ENCODE measurements at places on chromosomes 1 and 21.

- no peak for DNase-seq
These were observed 149.4 kb upstream of the COL6A1 start for GRCh38 chr21:45831991-45832740.

GRCh38 chr1:7002728-7003127, 217.5 kb downstream of the CAMTA1 start:
- DNase-seq = no peak

GRCh38 chr1:246966502-246966901, 34.8 kb upstream of the AHCTF1 start:
- no peak for DNase-seq

DNA sequence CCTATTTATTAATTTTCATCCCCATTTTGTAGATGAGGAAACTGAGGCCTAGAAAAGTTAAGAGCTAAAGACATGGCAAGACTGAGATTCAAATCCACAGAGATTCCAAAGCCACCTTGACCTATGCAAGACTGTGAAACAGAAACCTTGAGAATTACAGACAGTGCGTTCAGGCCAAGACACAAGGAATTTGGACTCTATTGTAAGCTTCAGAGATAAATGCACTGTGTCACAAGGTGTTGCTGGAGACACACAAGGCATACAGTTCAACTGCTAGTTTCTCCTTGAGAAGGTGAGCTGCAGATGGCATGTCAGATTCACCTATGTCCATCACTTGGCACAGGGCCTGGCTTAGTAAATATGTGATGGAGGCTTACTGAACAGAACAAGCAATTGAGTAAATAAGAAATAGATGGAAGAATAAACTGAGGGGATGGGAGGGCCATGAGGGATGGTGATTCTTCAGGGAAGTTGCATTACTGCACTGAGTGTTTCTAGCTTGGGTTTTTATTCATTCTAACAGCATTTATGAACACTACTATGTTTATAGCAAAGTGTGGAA, 215.0 kb downstream of the DAB1 start:
- no peak for DNase-seq

DNA sequence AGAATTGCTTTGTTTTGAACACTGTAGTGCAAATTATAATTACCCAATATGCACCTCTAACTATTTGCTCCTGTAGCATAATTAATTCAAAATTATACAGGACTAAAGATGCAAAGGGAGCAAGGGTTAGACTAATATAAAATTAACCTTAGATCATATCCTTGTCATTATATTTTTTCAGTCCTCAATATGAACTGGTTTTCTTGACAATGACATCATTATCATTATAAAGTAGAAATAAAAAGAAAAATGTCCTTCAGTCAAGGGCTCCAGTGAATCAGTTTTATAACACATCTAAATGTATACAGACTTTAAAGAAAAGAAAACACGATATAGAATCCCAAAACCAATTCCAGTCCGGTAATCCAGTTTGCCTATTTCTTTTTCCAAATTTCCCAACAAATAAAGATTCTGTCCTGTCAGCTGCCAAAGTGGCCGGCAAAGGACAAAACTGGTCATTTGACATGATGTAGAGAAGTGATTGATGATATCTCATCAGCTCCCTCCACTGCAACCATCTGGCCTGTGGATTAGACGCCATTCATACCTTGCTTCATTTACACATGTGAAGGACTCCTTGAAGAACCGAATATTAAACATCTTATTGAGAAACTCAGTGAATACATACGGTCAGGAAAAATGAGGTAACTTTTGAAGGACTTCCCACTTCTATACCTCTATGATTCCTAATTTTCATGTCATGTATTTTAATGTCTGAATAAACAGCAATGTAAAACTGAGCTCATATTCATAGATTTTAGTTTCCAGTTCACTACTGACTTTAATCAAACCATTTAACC, 15.5 kb downstream of the DPYD start:
- no peak for DNase-seq

- no peak for DNase-seq
These were observed 75.0 kb downstream of the PTPN14 start for GRCh38 chr1:214476229-214476985.

- DNase-seq = no peak
These were observed 234.6 kb upstream of the IRF2BP2 start for GRCh38 chr1:234844479-234845031.

- DNase-seq = no peak
These were observed 3.3 kb downstream of the CFAP126 start for GRCh38 chr1:161364332-161364731.

GRCh38 chr1:10539411-10540043, 64.8 kb downstream of the PEX14 start:
- no peak for DNase-seq

GRCh38 chr1:173258479-173259264, 51.5 kb upstream of the TNFSF4 start:
- DNase-seq = no peak

DNA sequence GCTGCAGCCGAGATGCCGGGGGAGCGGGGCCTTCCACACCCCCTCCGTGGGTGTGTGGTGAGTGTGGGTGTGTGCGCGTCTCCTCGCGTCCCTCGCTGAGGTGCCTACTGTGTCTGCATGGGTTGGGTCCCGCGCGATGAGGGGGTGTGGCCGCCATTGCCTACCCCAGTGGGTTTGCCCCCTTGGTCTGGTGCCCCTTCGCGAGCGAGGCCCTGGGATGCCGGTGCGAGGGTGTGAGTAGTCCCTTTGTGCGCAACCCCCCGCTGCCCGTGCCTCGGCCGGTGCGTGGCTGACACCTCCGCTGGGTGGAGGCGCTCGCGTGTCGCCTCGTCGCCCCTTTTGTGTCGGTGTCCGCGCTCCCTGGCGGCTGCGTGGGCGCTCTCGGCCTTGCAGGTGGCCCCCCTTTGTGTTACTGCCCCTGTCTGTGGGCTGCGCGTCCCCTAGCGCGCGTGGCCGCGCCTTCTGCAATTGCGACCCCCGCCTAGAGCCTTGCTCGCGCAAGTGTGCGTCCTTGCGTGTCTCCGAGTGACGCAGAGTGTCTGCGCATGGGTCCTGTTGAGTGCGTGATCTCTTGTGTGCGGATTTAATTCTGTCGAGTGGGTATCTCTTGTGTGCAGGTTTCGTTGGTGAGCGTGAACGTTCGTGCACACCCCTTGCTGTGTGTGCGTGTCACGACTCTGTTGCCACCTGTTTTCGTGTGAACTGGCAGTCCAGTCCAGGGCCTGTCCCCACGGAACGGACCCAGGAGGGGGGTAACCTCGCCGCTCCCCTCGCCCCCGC, 553 bp downstream of the TTC3 start:
- peak; percentile 26 for DNase-seq

DNA sequence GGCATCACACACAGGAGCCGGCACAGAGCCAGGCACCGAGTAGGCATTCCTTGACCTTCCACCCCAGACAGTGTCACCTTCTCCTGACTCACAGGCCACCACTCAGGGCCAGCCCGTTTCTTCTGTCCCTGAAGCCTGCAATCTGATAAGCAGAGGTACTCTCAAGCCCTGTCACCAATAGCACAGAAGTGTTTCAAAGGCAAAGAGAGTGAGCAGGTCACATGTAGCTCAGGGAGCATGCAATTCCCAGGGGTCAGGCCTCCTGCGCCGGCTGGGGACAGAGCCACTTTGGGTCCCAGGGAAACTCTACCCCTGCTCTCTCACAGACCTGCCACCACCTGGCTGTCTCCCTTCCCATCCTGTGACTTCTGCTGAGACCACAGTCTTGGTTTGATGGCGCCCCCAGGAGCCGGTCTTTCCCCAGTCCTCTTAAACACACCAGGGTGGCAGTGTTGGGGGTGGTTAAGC, 13.2 kb downstream of the CAPN9 start:
- no peak for DNase-seq

- DNase-seq = no peak
These were observed 124.6 kb downstream of the KIF26B start for GRCh38 chr1:245279346-245279745.

DNA sequence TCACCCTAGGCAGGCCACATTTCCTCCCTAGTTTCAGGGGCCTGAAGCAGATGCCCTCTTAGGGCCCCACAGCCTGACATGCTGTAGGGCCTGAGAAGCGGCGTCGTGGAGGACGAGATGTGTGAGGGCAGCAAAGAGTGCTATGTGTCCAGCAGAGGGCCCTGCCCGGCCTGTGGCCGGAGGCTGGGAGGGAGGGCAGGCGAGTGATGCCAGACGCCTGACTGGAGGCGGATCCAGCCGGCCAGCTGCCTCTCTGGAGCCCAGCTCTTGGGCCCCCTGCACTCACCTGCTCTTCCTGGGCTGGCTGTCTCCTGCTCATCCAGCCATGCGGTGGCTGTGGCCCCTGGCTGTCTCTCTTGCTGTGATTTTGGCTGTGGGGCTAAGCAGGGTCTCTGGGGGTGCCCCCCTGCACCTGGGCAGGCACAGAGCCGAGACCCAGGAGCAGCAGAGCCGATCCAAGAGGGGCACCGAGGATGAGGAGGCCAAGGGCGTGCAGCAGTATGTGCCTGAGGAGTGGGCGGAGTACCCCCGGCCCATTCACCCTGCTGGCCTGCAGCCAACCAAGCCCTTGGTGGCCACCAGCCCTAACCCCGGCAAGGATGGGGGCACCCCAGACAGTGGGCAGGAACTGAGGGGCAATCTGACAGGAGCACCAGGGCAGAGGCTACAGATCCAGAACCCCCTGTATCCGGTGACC, at the start of gene GPR37L1:
Gene GPR37L1, plus strand, starts transcription at position 279 of the 697 bp plus-strand sequence. Its CDS starts 47 bp downstream, at position 326.
- no peak for DNase-seq

DNA sequence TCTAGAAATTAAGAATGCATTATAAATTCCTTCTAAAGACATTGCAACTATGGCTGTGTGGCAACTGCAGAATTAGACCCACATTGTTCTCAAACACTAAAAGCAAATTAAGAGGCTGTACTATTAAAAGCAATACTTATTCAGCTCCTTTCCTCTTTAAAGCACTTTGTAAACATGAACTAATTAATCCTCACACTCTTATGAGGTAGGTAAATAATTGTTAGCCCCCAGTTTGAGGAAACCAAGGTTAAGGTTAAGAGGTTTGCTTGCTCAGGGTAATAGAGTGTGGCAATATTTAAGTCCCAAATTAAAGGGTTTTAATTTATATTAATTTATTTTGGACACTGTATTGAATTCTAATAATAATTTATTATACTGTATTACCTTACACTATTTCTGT, 553.8 kb downstream of the LRRIQ3 start:
- no peak for DNase-seq

- DNase-seq = no peak
These were observed 361.3 kb downstream of the TTLL7 start for GRCh38 chr1:83637586-83637985.

DNA sequence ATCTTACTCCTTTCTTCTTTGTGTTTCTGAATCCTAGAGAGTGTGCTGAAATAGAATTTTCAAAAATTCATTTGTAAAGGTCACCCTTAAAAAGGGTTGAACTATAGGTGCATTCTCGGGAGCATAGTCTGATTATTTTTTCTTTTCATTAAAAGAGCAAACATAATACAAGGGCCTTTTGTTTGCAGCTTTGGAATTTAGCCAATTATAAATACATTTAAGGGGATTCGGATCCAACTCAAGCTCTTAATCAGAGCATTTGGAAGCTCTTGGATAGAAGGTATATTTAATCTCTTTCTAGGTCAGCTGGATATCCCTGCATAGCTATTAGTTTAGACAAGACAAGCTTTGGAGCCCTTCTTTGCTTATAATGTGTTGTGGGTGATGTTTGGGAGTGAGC, 321.7 kb downstream of the HHAT start:
- no peak for DNase-seq

DNA sequence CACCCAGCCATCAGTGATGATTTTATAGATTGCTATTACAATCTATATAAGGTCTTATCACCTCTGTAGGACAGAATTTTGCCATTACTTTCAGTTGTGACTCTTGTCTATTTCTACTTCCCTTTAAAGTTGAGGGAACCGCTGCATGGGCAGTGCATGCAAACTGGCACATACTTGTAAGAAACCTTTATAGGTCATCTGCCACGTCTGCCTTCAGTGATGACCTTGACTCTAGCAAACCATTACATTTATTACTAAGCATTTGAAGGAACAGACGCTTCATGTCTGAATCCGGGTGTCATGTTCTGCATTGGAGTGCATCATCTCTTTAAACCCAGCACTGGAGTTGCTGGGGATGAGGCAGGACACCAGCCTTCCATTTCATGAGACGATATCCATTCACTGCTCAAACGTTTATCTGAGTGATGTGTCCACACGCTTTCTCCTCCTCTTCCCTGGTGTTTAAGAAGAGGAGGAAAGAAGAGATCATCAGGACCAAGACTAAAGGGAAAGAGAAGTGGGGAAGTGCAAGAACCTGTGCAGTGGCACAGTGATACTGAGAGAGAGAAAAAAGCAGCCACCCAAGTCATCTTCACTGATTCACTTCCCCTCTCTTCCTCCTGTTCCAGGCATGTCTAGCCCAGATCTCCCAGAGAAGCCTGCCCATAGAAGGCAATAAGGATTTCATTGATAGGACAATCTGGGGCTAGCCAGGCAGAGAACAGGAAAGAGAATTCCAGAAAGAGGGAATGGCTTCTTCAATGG, 14.1 kb downstream of the CCSAP start:
- DNase-seq = no peak

DNA sequence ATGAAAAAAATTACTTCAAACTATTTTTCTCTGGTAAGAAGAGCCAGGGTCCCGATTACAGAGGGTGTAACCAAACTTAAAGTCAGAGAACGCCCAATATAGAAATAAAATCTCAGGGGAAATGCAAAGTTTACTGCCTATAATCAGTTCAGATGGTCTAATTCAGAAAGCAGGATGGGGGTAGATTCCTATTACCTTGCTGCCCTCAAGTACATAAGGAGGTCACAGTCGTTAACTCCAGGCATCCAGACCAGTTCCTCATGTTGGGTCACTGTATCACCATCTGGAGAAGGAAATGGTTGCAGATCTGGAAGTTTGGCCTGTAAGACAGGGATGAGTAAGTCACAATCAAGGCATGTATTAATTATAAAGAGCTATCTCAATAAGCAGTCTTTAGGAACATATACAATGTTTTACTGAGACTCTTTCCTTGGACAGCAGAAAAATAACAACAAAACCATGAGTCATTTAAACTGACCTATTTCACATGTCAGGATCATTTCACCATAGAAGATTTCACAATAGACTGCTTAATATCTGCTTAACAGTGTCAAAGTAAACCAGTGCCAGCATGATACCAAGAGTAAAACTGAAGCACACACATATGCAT, 179.4 kb downstream of the SLC45A1 start:
- no peak for DNase-seq

DNA sequence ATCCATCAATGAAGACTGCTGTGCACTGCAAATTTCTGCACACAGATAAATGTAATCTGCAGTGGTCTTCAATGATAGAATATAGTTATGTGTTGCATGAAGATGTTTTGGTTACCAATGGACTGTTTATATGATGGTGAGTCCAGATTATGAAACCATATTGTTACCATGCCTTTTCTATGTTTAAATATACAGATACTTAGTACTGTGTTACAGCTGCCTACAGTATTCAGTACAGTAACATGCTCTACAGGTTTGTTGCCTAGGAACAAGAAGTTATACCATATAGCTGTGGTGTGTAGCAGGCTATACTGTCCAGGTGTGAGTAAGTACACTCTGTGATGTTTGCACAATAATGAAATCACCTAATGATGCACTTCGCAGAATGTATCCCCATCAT, 40.8 kb downstream of the SORT1 start:
- no peak for DNase-seq

All from stimulated activated CD4-positive, alpha-beta T cell treated with anti-CD3 and anti-CD28 coated beads, TNF-alpha, amount 100 ng/mL, for 48 hours (primary cell).